PC-3 (cell line): ENCODE measurements at places on chromosomes 2 and 18. TPM values are rescaled to one million over a fixed set of nuclear protein-coding genes. Genes with fewer than 3 reads are reported as not detected.
A peak's percentile ranks its signal among the peaks of the same experiment; 100 is the strongest.

DNA sequence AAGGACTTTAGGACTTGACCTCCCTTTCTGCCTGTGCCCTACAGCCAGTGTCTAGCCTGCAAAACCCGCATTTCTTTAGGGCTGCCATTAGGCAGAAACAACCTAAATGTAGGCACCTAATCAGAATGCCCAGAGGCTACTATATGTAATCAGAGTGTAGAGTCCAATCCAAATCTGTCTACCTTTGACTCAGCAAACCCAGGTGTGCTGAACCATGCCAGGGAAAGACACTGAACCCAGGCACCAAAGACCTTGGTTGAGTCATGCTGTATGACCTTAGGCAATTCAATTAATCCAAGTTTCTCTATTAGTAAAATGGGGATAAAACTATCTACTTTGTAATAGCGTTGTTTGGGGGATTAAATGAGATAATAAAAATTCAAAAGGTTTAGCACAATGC is 20.7 kb downstream of the CAPN14 start:
- no peaks in the 10 kb centered on the region for H3K36me3 ChIP-seq
- no peak overlapping the region for H3K4me3 ChIP-seq
- peak; percentile 59 for DNase-seq
- peak overlapping the region; percentile 42 for H3K27ac ChIP-seq

The ALPG gene
- 0.12 and 0.18 TPM in 2 replicates for total RNA-seq

The IL1R1 gene
- 0.40 and 0.69 TPM in 2 replicates for total RNA-seq

GRCh38 chr2:211367293-211367692 is 810.9 kb downstream of the CPS1 start:
- no peak overlapping the region for H3K27ac ChIP-seq
- H3K36me3 ChIP-seq, result no peaks in the 10 kb centered on the region
- H3K27me3 ChIP-seq, result peaks cover 2% of the 10 kb centered on the region; the same call in 1 of the 2 replicates
- 0 out of 2 replicates have a peak, but pooled peaks cover 5% of the 10 kb centered on the region for H3K4me1 ChIP-seq

The CERKL gene
- total RNA-seq, result 0.92 and 0.98 TPM in 2 replicates

- no peaks in the 10 kb centered on the region for H3K4me1 ChIP-seq
- H3K4me3 ChIP-seq, result no peak overlapping the region
- DNase-seq, result no peak
- H3K27me3 ChIP-seq, result peaks cover 89% of the 10 kb centered on the region
These were observed 49.3 kb downstream of the TNS1 start for GRCh38 chr2:217953531-217953932.

The TRIM54 gene
- total RNA-seq, result 0.51 and 1.6 TPM in 2 replicates

DNA sequence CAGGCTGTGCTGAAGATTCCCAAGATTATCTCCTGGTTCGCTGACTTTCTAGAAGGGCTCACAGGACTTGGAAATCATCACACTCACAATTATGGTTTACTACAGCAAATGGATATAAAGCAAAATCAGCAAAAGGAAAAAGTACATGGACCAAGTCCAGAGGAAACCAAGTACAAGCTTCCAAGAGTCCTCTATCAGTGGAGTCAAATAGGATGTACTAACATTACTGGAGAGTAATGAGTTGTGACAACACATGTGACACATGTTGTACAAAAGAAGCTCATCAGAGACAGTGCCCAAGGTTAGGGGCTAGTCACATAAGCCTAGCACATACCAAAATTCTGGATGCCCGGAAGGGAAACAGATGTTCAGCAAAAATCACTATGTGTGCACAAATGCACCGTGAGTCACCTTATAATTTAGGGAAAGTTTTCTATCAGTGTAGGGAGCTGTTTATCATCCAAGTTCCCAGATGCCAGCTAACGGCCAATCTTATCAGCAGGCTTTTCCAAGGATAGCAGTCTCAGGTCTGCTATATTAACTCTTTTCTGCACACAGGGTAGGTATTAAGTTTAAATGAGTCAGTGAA is 9.5 kb downstream of the TMEM237 start:
- H3K4me1 ChIP-seq, result no peaks in the 10 kb centered on the region
- H3K27me3 ChIP-seq, result no peaks in the 10 kb centered on the region
- no peak overlapping the region for H3K27ac ChIP-seq
- peaks cover 43% of the 10 kb centered on the region for H3K36me3 ChIP-seq
- H3K4me3 ChIP-seq, result no peak overlapping the region

- no peaks in the 10 kb centered on the region for H3K27me3 ChIP-seq
- H3K36me3 ChIP-seq, result peaks cover 4% of the 10 kb centered on the region
- no peak overlapping the region for H3K4me3 ChIP-seq
- H3K27ac ChIP-seq, result no peak overlapping the region
These were observed 14.4 kb upstream of the GPR17 start for GRCh38 chr2:127631541-127631996.

- H3K27ac ChIP-seq, result no peak overlapping the region; the same call in 1 of the 2 replicates
- no peaks in the 10 kb centered on the region for H3K27me3 ChIP-seq
- peak; percentile 69 for DNase-seq
- H3K4me1 ChIP-seq, result peaks cover 19% of the 10 kb centered on the region; the same call in 1 of the 2 replicates
These were observed 891 bp upstream of the KHK start for GRCh38 chr2:27085673-27086089.

The SLC38A11 gene
- 0.36 TPM in 1 of 2 replicates, not detected in the other for total RNA-seq

DNA sequence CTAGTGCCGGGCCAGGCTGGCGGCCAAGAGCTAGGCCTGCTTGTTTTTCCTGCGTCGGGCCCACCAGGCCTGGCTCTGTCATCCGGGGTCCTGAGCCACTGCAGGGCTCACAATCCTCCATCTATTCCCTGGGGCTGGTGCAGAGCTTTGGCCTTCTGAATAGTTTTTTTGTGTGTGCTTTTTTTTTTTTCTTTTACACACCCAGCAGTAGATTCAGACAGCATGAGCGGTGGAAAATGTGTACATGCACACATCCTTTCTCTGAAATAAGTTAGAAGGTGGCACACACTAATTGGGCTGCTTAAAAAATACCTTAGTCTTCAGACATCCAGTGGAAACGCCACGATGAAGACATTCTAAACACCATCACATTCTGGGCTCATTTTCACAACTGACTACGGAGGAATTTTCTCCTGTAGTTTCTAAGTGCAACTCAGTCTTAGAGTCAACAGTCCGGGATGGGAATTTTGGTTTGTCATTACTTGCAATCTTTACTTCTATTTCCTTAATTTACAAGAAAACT is 6.1 kb downstream of the ZFP36L2 start:
- H3K27ac ChIP-seq, result peak overlapping the region; percentile 90
- H3K36me3 ChIP-seq, result peaks cover 27% of the 10 kb centered on the region
- no peaks in the 10 kb centered on the region for H3K27me3 ChIP-seq
- peaks cover 43% of the 10 kb centered on the region for H3K4me1 ChIP-seq
- DNase-seq, result peak; percentile 22

DNA sequence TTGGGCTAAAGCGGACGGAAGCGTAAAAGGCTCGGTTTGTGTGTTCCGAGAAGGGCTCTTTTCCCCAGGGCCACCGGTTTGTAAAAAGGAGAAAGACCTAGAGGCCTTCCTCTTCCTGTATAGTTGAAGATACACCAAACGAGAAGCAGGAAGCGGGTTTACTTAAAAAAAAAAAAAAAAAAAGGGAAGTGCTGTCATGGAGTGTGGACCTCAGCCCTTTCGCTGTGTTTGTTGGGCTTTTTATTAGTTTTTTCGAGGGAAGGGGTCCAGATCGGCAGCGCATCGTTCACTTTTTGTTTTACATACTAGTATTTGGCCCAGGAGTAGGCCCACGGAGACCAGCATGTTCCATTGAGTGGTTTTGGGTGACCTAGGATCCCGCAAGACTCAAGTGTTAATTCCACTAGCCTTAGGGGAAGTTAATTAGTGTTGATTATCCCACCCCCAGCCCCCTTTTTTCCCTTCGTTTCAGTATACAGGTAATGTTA is 676 bp downstream of the ACTR2 start:
- peak overlapping the region; percentile 87 for H3K27ac ChIP-seq
- H3K36me3 ChIP-seq, result no peaks in the 10 kb centered on the region
- H3K4me3 ChIP-seq, result peak overlapping the region; percentile 87
- no peaks in the 10 kb centered on the region for H3K27me3 ChIP-seq

GRCh38 chr2:139963863-139964355 is 1183.7 kb upstream of the NXPH2 start:
- H3K4me1 ChIP-seq, result no peaks in the 10 kb centered on the region
- no peaks in the 10 kb centered on the region for H3K36me3 ChIP-seq
- H3K27me3 ChIP-seq, result no peaks in the 10 kb centered on the region
- H3K4me3 ChIP-seq, result no peak overlapping the region

- H3K4me3 ChIP-seq, result no peak overlapping the region
- H3K27ac ChIP-seq, result no peak overlapping the region
- DNase-seq, result peak; percentile 18
- H3K4me1 ChIP-seq, result no peaks in the 10 kb centered on the region
These were observed 256.0 kb upstream of the FANCL start for GRCh38 chr2:58497168-58497567.

GRCh38 chr2:111221701-111222100 is 101.0 kb downstream of the BCL2L11 start:
- DNase-seq, result no peak
- H3K4me1 ChIP-seq, result no peaks in the 10 kb centered on the region
- H3K27me3 ChIP-seq, result no peaks in the 10 kb centered on the region
- H3K27ac ChIP-seq, result no peak overlapping the region

DNA sequence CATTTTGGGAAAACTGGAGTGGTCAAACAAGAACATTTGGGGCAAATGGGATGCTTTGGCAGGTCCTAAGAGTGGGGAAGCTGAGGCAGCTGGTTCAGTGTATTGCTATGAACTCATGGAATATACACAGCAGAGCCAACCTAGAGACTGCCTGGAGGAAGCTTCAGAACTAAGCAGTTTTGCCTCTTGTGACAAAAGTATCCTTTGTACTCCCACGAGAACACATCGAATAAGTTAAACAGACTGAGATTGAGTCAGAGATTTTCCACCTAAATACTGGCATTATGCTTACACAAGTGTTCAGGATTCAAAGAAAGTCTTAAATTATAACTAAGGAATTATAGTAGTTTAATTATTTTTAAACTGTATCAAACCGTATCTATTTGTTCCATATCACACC is 5.2 kb upstream of the ARMC9 start:
- DNase-seq, result no peak
- H3K27ac ChIP-seq, result no peak overlapping the region
- peaks cover 4% of the 10 kb centered on the region for H3K4me1 ChIP-seq
- H3K36me3 ChIP-seq, result no peaks in the 10 kb centered on the region
- no peak overlapping the region for H3K4me3 ChIP-seq

DNA sequence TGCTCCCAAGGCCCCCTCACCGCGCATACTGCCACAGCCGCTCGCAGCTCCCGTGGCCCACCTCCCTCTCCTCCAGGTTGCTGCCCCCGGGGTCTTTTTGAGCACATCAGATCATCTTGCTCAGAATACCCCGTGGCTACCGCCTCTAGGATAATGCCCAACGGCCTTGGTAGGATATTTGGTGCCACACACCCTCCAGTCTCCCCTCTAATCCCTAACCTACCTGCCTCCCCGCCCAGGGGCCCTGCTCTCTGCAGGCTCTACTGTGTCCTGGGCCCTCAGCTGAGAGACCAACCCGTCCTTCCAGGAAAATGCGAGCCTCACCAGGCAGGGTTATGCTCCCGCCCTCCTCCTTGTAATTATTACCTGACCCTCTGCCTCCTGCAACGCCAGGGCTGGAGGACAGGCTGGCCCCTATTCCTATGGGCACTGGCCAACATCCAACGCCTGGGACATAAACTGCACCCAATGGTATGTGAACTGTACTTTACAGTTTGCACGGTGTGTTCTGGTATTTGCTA is 1.5 kb upstream of the MTCL1 start:
- H3K27me3 ChIP-seq, result no peaks in the 10 kb centered on the region
- peak overlapping the region; percentile 51 for H3K27ac ChIP-seq
- H3K4me3 ChIP-seq, result peak overlapping the region; percentile 75
- no peak for DNase-seq
- no peaks in the 10 kb centered on the region for H3K36me3 ChIP-seq
- peaks cover 42% of the 10 kb centered on the region for H3K4me1 ChIP-seq

The HOXD4 gene
- total RNA-seq, result 0.29 and 1.8 TPM in 2 replicates

- no peaks in the 10 kb centered on the region for H3K4me1 ChIP-seq
- no peaks in the 10 kb centered on the region for H3K36me3 ChIP-seq
- no peak overlapping the region for H3K4me3 ChIP-seq
These were observed 101.7 kb upstream of the ZNF521 start for GRCh38 chr18:25453556-25454269.

The MAP3K19 gene
- total RNA-seq, result not detected in 2 replicates

DNA sequence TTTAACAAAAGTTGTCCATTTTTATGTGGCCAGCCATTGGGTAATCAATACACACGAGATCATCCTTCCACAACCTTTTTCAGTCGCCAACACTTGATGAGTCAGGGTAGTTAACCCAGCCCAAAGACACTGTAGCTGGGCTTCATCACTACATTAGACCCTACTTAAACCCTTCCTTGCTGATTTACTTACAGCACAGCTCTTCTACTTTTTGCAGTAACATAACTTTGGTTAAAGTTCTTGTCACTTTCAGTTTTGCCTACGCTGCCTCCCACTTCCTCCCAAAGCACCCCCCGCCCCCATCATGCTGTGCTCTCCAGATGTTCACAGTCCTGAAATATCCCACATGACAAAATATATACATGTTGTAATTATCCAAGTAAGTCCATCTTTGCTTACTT is 103.6 kb downstream of the CDK15 start:
- no peak overlapping the region for H3K4me3 ChIP-seq
- H3K27me3 ChIP-seq, result no peaks in the 10 kb centered on the region
- DNase-seq, result no peak
- H3K27ac ChIP-seq, result no peak overlapping the region

GRCh38 chr2:37324786-37325624 is at the start of gene PRKD3:
Gene PRKD3, minus strand, starts transcription at chr2:37324833. Its CDS starts 8,309 bp downstream, at chr2:37316524.
- peak within 1 kb of the TSS; percentile 44 for H3K27ac ChIP-seq
- H3K27me3 ChIP-seq, result no peaks in the 10 kb centered on the region
- peaks cover 26% of the 10 kb centered on the region for H3K4me1 ChIP-seq
- DNase-seq, result peak; percentile 69
- H3K4me3 ChIP-seq, result peak within 1 kb of the TSS; percentile 93

The DNER gene
- total RNA-seq, result 1.1 and 4.0 TPM in 2 replicates

- no peaks in the 10 kb centered on the region for H3K4me1 ChIP-seq
- H3K27me3 ChIP-seq, result peaks cover 43% of the 10 kb centered on the region
- no peak overlapping the region for H3K27ac ChIP-seq
- no peaks in the 10 kb centered on the region for H3K36me3 ChIP-seq
- no peak overlapping the region for H3K4me3 ChIP-seq
- DNase-seq, result peak; percentile 68
These were observed 37.0 kb upstream of the TMEM18 start for GRCh38 chr2:714005-714741.

- DNase-seq, result peak; percentile 16
- H3K27me3 ChIP-seq, result no peaks in the 10 kb centered on the region
- H3K27ac ChIP-seq, result no peak overlapping the region
- no peaks in the 10 kb centered on the region for H3K36me3 ChIP-seq
These were observed 307.6 kb upstream of the RAB12 start for GRCh38 chr18:8301427-8302172.

DNA sequence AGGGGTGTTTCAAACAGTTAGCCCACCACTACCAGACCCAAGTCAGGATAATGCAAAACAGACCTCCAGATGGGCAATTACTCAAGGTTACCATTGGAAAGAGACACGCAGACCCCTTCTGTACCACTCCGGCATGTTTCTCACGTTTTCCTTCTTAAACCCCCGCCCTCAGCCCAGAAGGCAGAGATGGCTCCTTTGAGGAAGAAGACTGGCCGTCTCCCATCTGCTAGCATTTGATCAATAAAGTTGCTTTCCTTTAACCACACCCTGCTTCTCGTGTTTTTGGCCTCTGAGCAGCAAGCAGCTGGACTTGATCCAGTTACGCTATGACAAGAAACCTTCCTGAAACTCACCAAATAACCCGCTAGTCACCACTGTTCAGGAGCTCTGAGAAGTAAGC is 1012.4 kb upstream of the GYPC start:
- no peaks in the 10 kb centered on the region for H3K36me3 ChIP-seq
- no peak for DNase-seq
- no peaks in the 10 kb centered on the region for H3K27me3 ChIP-seq
- no peaks in the 10 kb centered on the region for H3K4me1 ChIP-seq
- H3K4me3 ChIP-seq, result no peak overlapping the region
- no peak overlapping the region for H3K27ac ChIP-seq

- H3K4me3 ChIP-seq, result no peak overlapping the region
- no peak for DNase-seq
- peaks cover 48% of the 10 kb centered on the region for H3K27me3 ChIP-seq
- no peaks in the 10 kb centered on the region for H3K4me1 ChIP-seq
These were observed 4.5 kb downstream of the CYS1 start for GRCh38 chr2:10075571-10076209.
